ENCODE measurements at places on chromosomes 6 and 20. TPM values are rescaled to one million over a fixed set of nuclear protein-coding genes. Genes with fewer than 3 reads are reported as not detected.
A peak's percentile ranks its signal among the peaks of the same experiment; 100 is the strongest.

- H3K27ac ChIP-seq = no peak overlapping the region
- no peaks in the 10 kb centered on the region for H3K4me1 ChIP-seq
- H3K27me3 ChIP-seq = no peaks in the 10 kb centered on the region
- no peaks in the 10 kb centered on the region for H3K36me3 ChIP-seq
- H3K4me3 ChIP-seq = no peak overlapping the region
Measured at GRCh38 chr6:9420316-9421015, 985.1 kb upstream of the SLC35B3 start.

SRMS gene
- not detected for total RNA-seq

- H3K36me3 ChIP-seq = no peaks in the 10 kb centered on the region
- DNase-seq = peak; percentile 30
Measured at GRCh38 chr20:39117491-39117890, 155.3 kb downstream of the DHX35 start.

CALHM4 gene
- 0.20 TPM for total RNA-seq

NXT1 gene
- total RNA-seq = 17.9 TPM

DNA sequence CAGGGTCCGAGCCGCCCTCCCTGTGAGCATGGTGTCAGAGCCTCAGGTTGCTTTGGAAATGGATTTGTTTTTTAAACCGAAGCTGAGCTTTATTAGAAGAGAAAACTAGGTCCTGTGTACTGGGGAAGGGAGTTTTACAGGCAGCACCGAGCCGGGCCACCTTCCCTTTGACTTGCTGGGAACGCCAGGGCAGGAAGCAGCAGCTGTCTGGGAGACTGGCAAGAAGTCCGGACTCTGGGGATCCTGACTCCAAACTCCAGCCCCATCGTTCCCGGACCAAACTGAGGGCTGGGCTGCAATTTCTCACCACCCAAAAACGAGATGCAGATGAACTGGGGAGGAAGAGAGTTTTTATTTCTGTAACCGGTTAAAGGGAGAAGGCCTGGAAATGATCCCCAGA, 214.9 kb upstream of the KCNG1 start:
- no peaks in the 10 kb centered on the region for H3K36me3 ChIP-seq
- H3K27me3 ChIP-seq = peaks cover 5% of the 10 kb centered on the region

DNA sequence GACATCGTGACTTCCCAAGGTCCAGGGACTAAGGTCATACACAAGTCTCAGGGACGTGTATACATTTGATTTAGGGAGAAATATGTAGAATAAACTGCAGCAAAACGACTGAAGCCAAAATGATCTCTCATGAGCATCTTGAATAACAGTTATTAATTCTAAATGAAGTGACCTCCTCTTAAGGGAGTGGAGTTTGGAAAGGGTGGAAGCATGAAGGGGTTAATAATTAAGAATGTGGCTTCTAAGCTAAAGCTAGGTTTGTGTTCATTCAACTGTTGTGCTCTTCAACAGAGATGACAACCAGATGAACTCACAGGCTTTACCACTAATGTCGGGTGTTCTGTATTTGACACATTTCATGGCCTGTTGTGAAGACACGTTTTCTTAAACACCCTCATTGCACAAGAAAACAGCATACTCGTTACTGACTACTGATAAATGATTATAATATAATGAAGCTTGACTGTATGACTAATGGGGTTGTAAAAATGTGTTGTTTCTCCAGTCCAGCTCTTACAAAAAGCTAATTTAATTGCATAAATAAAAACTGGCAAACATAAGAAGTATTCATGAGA, 1.5 kb downstream of the PPP1R14C start:
- peaks cover 77% of the 10 kb centered on the region for H3K27me3 ChIP-seq
- no peak overlapping the region for H3K4me3 ChIP-seq
- H3K4me1 ChIP-seq = peaks cover 9% of the 10 kb centered on the region
- no peak for DNase-seq
- no peak overlapping the region for H3K27ac ChIP-seq

- DNase-seq = peak; percentile 62
- peak overlapping the region; percentile 32 for H3K27ac ChIP-seq
- peaks cover 28% of the 10 kb centered on the region for H3K4me1 ChIP-seq
- no peaks in the 10 kb centered on the region for H3K36me3 ChIP-seq
- no peak overlapping the region for H3K4me3 ChIP-seq
- no peaks in the 10 kb centered on the region for H3K27me3 ChIP-seq
Measured at GRCh38 chr6:85364344-85364743, 85.5 kb upstream of the NT5E start.

GRCh38 chr6:30568245-30568644, 3.0 kb upstream of the ABCF1 start:
- peaks cover 16% of the 10 kb centered on the region for H3K4me1 ChIP-seq
- H3K36me3 ChIP-seq = peaks cover 2% of the 10 kb centered on the region
- DNase-seq = no peak
- no peak overlapping the region for H3K27ac ChIP-seq

GRCh38 chr6:127869772-127870404, 31.0 kb downstream of the THEMIS start:
- H3K4me1 ChIP-seq = no peaks in the 10 kb centered on the region
- no peak overlapping the region for H3K4me3 ChIP-seq
- H3K36me3 ChIP-seq = no peaks in the 10 kb centered on the region

DNA sequence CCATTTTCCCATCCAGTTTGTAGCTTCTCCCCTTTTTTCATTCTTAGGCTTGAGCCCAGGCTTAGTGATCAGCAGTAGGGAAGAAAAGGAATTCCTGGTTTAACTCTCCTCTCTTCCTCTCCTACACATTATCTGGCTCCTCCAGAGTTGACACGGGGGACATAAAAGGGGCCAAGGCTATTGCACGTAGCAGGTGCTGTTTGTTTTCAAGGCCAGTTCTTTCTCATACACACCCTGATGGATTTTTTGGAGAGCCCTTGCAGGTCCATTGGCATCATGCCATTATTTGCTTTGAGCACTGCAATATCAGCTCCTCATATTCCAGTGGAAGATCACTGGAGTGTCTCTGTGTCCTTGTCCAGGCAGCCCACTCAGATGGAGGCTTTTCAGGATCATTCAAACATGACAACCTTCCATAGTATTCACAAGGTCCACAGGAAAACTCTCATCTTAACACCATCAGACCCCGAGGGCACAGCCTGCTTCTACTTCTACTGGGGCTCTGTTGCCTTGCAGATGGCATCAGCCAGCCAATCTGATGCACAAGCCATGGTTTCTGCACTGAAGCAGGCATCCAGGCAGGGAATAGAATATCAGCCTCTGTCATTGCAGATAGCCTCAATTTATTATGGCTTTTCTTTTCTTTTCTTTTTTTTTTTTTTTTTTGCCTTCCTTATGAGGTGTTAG, 18.8 kb downstream of the PLCB4 start:
- H3K4me1 ChIP-seq = no peaks in the 10 kb centered on the region
- DNase-seq = no peak
- H3K4me3 ChIP-seq = no peak overlapping the region
- H3K36me3 ChIP-seq = no peaks in the 10 kb centered on the region

DNA sequence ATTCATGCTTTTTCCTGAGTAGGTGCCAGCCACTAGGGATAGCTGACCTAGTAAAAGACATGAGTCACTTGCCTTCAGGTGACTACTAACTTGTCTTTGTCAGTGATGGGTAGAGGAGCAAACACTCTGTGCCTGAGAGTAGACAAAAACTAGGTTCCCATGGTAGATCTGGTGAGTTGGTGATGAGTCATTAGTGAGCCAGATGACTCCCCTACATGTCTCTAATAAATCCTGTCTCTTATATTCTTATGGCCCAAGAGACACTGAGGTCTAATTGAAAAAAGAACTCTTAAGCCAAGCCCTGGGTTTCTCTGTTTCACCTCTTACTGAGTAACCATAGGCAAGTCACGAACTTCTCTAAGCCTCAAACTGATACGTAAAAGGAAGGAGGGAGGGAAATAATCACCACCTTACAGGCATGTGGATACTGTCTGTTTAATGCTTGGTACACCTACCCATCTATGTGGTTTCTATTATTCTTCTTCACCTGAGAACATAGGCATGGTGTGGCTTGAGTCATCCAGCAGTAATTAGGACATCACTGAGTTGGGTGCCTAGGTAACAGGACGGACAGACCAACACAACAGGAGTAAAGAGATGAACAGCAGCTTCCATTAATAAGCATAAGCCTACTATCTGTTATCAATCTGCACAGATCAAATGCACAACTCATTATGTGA, 20.3 kb downstream of the TTPAL start:
- peak; percentile 98 for DNase-seq
- H3K4me1 ChIP-seq = peaks cover 51% of the 10 kb centered on the region
- no peak overlapping the region for H3K4me3 ChIP-seq
- H3K36me3 ChIP-seq = peaks cover 15% of the 10 kb centered on the region
- H3K27ac ChIP-seq = peak overlapping the region; percentile 98

DNA sequence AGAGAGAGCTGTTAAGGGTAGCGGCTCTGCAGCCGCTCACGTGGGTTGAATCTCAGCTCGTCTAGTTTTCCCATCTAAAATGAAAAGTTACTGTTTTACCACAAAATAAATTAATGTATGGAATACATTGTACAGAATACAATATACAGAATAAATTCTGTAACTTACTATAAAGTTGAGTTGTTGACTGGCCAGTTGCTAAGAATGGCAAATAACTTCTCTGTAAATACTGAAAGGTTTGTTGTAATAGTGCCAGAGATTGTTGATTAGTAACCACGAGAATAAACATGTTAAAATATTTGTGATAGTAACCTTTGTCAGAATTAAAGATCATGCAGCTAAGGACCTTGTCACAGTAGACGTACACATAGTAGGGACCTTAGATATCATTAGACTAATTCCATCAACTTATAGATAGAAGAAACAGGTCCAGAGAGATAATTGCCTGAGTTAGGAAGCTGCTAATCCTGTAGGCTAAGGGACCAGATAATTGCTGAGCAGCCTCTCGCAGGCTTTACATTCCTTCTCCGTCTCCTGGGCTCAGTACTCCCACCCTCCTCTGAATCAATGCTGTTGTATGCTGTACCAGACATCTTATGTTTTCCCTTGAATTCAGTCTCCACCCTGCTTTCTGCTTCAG, 544 bp upstream of the NRM start:
- DNase-seq = no peak
- peak overlapping the region; percentile 86 for H3K27ac ChIP-seq
- peaks cover 34% of the 10 kb centered on the region for H3K4me1 ChIP-seq
- no peaks in the 10 kb centered on the region for H3K27me3 ChIP-seq

DNA sequence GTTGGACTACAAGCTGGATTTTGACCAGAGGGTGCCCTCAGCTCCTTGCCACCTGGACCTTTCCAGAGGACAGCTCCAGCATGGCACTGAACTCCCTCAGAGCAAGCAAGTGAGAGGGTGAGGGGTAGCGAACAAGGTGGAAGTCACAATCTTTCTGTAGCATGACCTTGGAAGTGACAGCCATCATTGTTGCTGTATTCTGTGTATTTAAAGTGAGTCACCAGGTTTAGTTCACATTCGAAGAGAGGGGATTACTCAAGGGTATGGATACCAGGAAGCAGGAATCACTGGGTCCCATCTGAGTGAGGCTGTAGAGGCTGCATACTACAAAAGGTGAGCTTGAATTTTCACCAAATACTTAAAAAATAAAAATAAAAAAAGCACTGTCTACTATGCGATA, 280.0 kb upstream of the SPTLC3 start:
- H3K36me3 ChIP-seq = no peaks in the 10 kb centered on the region
- no peak overlapping the region for H3K4me3 ChIP-seq
- H3K27me3 ChIP-seq = no peaks in the 10 kb centered on the region
- H3K4me1 ChIP-seq = no peaks in the 10 kb centered on the region
- no peak overlapping the region for H3K27ac ChIP-seq

TMEM151B gene
- total RNA-seq = 0.09 TPM

DNA sequence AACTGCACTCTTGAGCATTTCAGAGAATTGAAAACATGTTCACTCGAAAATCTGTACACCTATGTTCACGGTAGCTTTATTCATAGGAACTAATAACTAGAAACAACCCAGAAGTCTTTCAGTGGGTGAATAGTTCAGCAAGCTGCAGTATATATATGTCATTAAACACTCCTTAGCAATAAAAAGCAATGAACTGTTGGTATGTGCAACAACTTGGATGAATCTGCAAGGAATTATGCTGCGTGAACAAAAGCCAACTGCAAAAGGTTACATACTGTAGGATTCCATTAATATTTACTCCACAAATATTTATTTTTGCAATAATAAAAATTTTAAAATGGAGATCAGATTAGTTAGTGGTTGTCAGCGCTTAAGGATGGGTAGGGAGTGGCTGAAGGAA, 22.1 kb upstream of the FKBP1A start:
- peaks cover 19% of the 10 kb centered on the region for H3K4me1 ChIP-seq
- no peak overlapping the region for H3K27ac ChIP-seq
- no peak overlapping the region for H3K4me3 ChIP-seq
- H3K36me3 ChIP-seq = no peaks in the 10 kb centered on the region
- no peaks in the 10 kb centered on the region for H3K27me3 ChIP-seq

DNA sequence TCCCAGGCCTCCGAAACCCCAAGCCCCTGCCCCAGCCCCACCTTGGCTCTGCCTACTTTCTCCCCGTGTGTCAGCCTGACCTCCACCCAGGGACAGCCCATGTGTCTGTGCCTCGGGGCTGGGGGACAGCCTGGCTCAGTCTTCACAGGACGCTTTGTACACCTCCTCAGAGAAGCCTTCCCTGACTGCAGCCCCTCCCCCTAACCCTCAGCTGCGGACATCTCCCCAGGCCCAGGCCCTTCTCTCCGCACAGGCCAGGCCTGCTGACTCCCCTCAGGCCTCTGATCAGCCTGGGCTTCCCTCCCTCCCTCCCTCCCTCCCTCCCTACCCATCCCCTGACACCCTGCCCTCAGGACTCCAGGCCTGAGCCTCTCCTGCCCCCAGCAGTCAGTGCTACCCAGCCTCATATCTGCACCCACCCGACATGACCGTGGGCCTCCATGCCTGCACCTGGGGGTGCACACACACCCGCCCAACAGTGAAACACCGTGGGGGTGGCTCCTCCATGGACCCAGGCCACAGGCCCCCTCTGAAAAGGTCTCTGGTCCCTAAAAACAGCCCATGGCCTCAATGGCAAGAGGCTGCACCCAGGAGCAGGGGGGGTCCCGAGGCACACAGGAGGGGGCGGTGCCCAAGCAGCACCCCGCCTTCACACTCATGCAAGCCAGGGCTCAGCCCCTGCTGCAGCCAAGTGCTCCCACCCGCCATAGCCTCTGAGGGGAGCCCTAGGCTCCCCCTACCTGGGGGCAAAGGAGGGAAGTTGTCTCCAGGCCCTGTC, 12.9 kb downstream of the LAMA5 start:
- H3K27me3 ChIP-seq = no peaks in the 10 kb centered on the region
- peaks cover 52% of the 10 kb centered on the region for H3K4me1 ChIP-seq
- DNase-seq = no peak
- no peak overlapping the region for H3K27ac ChIP-seq
- no peaks in the 10 kb centered on the region for H3K36me3 ChIP-seq

PPP1R16B gene
- 0.41 TPM for total RNA-seq

GRCh38 chr20:51500936-51501335, 41.6 kb downstream of the NFATC2 start:
- H3K4me3 ChIP-seq = no peak overlapping the region
- H3K27me3 ChIP-seq = no peaks in the 10 kb centered on the region
- no peaks in the 10 kb centered on the region for H3K36me3 ChIP-seq

DNA sequence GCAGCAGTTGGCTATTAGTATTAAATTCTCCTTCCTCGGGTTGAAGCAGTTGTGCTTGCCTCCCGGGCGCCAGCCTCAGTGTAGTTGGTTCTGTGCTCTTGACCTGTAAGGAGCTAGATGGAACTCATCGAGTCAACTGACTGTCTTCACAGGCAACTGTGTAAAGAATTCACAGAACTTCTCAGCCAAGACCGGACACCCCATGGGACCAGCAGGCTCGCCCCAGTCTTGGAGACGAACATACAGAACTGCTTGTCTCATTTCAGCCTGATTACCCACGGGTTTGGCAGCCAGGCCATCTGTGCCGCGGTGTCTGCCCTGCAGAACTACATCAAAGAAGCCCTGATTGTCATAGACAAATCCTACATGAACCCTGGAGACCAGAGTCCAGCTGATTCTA, 8.5 kb downstream of the TFAP2C start:
- peaks cover 3% of the 10 kb centered on the region for H3K27me3 ChIP-seq
- no peak for DNase-seq
- H3K27ac ChIP-seq = peak overlapping the region; percentile 53
- H3K4me1 ChIP-seq = peaks cover 25% of the 10 kb centered on the region
- no peaks in the 10 kb centered on the region for H3K36me3 ChIP-seq
- H3K4me3 ChIP-seq = no peak overlapping the region

CDYL gene
- 87.1 TPM for total RNA-seq

PNPLA1 gene
- total RNA-seq = not detected
